Esophagus mucosa (tissue), 1 donor: ENCODE measurements at places on chromosomes 5 and 9.

DNA sequence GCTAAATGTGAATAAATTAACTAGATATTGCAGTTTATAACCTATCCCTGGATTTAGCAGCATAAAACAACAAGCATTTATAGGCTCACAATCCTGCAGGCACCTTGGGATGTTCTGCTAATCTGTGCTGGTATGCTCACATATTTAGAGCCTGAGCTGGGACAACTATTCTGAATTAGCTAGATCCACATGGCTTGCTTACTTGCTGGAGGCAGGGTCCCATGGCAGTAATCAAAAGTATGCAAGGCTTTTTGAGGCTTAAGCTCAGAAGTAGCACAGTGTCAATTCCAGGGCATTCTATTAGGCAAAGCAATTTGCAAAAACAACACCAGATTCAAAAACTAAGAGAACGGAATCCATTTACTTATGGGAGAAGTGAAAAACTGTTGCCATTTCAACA, 745.0 kb upstream of the ACO1 start:
- ATAC-seq = no peak

DNA sequence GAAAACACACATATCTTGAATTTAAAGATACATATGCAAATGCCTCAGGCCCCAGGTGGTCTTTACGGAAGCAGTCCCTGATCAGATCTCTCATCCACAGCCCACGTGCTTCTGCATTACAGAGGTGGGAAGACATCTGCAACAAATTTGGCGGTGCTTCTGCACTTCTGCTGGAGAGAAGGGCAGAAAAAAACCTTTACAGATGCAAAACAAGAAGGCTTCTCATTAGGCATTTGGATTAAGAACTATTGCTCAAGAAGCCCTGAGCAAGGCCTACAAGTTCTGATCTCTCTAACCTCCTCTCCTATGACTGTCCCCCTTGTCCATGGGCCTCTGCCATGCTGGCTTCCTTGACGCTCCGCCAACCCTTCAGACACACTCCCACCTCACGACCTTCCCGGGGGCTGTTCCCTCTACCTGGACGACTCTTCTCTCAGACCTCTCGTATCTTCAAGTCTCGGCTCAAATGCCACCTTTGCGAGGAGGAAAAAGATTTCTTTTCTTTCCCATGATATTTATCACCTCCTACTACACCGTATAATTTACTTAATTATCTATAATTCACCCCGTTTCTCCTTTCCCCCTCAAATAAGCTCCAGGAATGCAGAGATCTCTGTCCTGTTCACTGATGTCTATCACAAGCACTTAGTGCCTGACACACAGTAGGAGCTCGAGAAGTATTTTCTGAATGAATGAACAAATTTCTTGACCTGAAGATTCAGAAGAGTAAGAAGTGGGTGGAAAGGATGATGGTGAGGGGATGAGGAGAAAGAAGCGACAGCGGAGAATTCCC, 1.1 kb downstream of the MTMR12 start:
- no peak for ATAC-seq

DNA sequence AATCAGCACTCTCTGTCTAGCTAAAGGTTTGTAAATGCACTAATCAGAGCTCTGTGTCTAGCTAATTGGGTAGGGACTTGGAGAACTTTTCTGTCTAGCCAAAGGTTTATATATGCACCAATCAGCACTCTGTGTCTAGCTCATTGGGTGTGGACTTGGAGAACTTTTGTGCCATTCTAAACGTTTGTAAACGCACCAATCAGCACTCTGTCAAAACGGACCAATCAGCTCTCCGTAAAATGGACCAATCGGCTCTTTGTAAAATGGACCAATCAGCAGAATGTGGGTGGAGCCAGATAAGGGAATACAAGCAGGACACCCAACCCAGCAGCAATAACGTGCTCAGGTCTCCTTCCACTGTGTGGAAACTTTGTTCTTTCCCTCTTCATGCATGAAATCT, 298.6 kb upstream of the PTPRD start:
- ATAC-seq = no peak

DNA sequence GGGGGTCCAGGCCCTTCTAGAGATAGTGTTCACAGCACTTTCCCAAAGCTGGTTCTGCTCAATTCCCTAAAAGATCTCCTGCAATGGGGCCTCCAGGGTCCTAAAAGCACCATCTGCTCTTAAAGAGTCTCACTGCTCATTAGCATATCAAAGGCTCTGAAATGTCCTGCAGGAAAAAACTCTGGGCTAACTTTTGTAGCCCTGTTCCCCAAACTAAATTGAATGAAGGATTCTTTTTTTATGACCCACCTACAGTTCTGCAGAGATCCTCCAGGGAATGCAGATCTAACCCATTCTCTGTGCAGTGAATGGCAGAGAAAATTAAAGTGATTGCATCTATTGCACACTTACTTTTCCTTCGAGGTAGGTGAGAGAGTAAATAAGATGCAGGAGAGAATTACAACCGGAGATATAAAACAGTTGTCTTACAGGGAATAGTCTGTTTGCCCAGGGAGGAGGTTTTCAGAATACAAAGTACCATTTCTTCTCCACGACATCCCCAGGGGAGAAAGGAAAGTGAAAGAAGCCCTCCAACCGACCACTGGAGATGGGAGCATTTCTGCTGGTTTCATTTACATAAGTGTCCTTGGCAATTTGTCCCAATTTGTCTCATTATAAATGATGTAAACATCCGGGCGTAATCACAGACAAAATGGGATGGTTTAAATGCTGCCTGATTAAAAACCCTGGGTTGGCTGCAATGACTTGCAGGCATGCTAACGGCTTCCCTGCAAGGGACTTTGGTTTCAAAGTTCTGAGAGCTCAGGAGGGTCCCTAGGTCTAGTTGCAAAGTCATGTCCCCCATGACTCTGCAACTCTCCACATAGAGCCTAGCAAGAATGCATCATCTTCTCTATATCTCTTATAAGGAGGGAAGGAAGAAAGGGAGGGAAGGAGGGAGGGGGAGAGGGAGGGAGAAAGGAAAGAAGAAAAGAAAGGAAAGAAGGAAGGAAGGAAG, 114.0 kb downstream of the KCNIP1 start:
- ATAC-seq = no peak

GRCh38 chr9:34139477-34140146, 13.1 kb upstream of the DCAF12 start:
- ATAC-seq = no peak

DNA sequence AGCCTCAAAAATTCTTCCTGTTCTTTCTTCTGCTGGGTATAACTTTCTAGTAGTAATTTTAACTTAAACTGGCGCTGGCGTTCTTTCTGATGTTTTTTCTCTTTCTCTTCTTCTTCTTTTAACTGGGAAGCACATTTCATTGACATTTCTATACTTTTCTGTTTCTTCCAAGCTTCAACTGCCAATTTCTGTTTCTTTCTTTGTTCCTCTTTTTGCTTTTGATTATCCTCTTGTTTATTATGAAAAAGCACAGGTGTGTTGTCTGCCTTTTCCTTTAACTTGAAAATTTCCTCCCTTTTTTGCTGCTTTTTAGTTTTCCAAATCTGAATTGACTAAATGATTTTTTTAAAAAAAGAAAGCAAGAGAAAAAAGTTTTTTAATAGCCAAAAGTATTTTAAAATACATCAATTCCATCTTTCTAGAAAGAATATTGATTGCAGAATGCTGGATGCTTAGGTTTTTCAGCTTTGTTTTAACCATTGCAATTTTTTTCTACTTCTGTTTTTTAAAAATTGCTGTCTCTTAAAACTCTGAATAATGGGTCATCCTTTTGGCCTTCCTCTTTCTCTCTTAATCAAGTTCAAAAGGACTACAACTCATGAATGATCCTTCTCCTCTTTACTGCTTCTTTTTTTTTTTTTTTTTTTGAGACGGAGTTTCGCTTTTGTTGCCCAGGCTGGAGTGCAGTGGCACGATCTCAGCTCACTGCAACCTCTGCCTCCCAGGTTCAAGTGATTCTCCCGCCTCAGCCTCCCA, 8.8 kb upstream of the PGGT1B start:
- ATAC-seq = no peak

GRCh38 chr5:82422751-82423181, 144.6 kb upstream of the RPS23 start:
- ATAC-seq = no peak

DNA sequence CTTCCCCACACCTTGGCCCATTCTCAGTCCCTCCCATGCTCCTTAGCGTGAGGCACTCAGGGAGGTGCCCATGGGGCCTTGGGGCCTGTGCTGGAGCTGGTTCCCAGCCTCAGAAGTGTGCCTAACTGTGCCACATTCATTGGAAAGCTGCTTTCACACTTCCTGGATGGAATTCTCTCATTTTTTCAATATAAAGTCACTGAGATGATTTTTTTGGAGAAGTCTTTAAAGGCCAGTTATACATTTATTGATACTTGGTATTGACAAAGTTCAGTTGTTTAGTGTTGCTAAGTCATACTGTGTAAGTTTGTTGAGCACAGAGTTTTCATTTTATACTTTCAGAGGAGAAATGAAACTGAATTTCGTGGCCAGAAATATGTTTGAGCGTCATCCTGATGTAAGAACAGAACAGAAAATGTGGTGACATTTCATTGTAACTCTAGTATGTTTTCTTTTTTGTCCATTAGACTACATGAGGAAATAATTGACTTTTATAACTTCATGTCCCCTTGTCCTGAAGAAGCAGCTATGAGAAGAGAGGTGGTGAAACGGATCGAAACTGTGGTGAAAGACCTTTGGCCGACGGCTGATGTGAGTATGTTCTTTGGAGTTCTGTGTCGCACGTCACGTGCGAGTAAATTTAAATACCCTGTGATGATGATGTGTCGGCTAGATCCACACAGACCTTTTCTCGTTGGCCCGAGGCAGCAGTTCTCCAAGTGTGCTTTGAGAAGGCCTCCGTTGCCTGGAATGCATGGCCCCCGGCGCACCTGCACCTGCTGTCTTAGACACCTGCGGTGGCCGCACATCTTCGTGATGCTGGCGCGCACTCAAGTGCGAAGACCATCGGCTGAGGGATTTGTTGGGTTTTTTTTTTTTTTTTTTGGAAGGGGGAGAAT, 24.1 kb downstream of the TENT4A start:
- ATAC-seq = no peak

DNA sequence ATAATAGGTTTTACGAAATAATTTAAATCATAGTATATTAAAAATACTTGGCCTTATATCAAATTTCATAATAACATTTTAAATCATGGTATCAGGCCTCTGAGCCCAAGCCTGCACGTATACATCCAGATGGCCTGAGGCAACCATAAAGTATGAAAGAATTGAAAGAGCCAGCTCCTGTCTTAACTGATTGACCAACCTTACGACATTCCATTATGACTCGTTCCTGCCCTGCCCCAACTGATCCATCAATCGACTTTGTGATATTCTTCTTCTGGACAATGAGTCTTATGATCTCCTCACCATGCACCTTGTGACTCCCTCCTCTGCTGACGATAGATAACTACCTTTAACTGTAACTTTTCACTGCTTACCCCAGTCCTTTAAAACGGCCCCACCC, 545.0 kb downstream of the MTRR start:
- ATAC-seq = no peak

DNA sequence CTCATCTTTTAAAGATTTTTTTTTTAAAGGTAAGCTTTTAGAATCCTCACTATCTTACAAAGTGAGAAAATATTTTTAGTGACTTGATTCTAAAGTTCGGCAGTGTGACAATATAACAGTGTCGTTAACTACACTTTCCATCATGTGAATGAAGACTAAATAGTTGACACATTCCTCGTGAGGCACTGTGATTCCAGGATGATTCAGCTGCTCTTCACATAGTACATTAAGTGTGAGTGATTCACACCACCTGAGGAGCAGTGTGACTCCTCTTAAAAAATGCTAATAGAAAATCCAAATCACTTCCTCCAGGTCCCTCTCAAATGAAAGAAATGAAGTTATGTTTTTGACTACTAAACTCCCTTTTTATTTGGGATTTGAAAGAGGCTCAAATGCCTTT, 589.5 kb downstream of the GABRG2 start:
- ATAC-seq = no peak
